ENCODE measurements at places on chromosomes 11 and 22.

GRCh38 chr22:27105142-27106025 is 448.0 kb downstream of the MIAT start:
- DNase-seq, result no peak

DNA sequence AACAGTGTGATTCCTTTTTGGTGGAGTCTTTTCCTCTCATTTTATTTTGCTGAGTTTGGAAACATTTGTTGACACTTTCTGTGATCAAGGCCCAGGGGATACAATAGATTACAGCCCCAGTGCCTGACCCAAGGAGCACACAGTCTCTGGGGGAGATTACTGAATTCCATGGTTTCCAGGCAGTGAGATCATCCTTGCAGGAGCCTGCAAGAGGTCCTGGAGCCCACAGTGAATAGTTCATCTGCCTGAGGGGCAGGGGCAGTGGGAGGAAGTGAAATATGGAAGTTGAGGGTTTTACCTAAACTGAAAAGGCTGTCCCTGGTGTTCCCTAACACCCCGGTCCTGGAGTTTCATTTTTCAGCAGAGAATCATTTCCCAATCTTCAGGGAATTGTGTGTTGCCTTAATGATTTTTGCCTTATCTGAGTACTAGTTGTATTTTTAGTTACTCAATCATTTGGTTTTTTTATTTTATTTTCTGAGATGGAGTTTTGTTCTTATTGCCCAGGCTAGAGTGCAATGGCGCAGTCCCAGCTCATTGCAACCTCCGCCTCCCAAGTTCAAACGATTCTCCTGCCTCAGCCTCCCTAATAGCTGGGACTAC is 7.7 kb downstream of the CCS start:
- no peak for DNase-seq

- DNase-seq, result no peak
Measured at GRCh38 chr11:17811352-17811751, 76.8 kb downstream of the KCNC1 start.

DNA sequence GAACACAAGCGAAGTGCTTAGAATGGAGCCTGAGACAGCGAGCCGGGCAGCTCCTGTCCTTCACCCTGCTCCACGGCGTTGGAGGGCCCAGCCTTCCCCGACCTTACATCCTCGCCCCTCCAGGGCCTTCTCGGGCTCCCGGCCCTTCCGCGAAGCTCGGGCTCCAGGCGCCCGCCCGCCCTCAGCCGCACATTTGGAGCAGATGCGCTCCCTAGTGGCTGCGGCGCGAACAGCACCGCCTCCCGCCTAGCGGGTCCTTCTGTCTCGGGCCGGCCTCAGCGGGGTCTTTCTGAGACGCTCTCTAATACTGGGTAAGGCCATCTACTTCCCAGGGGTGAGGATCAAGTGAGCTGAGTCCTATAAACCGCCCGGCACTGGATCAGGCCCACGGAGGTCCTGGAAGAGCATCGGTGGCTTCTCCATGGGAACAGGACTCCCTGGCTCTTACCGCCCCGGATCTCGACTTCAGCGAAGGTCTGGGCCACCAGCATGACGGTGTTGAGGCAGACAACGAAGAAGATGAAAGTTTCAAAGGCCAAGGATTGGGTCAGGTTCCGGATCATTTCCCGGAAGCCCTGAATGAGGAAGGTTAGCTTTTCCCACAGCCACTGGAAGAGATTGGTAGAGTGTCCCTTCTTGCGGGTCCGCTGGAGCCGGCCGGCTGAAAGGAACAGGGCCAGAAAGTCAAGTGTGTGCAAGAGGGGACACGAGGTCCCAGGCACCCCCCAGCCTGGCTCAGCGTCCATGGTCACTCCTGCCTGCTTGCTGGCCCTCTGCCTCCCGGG is 3.7 kb downstream of the CATSPER1 start:
- DNase-seq, result peak; percentile 67

DNA sequence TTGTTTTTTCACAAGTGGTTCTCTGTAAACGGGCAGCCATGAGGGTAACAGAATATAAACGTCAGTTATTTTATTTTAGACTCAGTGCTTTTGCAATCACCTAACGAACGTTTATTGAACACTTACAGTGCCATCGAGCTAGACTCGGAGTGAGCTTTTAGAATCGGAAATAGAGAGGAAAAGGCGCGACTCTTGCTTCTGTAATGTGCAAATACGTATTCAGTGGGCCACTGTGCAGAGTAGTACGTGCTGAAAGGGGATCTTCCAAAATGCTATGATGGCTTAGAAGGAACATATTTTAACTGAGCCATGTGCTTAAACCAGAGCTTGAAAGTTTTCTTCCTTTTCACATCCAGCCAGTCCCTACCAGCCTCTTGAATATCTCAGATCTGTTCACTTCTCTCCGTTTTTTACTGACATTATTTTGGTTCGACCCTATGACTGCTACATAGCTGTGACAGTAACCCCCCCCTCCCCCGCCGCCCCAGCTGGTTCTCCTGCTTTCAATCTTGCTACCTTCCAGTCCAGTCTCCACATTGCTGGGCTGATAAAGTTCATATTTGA is 468 bp downstream of the DDIAS start:
- no peak for DNase-seq

DNA sequence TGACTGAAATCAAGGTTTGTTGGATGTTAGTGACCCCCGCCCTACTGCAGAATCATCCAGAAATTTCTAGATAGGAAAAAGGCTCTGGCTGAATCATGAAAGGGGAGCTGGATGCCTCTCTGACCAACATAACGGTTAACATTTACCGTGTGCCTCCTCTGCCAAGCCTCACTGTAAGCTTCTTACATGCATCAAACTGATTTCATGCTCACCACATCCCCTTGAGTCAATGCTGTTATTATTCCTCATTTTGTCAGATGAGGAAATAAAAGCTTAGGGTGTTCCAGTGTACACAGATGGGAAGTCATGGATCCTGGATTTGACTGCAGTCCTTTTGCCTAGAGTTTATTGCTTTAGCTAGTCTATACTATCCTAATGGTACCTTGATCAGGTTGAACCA is 5.9 kb upstream of the HMOX1 start:
- DNase-seq, result no peak

DNA sequence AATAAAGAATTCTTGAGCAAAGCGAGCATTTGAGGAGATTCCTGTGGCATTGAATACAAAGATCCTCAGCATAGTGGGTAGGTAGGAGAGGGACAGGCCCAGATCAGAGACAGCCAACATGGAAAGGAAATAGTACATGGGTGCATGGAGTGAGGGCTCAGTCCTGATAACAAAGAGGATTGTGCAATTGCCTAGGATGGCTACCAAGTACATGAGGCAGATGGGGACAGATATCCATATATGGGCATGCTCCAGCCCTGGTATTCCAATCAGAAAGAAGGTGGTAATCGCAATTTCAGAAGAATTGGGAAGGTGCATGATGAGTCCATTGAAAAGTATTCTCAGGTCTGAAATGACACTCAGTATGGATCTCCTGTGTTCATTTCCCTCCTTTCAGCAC is 8.6 kb downstream of the OR51T1 start:
- no peak for DNase-seq

- DNase-seq, result no peak
Measured at GRCh38 chr22:25996669-25997068, 172.6 kb upstream of the SEZ6L start.

DNA sequence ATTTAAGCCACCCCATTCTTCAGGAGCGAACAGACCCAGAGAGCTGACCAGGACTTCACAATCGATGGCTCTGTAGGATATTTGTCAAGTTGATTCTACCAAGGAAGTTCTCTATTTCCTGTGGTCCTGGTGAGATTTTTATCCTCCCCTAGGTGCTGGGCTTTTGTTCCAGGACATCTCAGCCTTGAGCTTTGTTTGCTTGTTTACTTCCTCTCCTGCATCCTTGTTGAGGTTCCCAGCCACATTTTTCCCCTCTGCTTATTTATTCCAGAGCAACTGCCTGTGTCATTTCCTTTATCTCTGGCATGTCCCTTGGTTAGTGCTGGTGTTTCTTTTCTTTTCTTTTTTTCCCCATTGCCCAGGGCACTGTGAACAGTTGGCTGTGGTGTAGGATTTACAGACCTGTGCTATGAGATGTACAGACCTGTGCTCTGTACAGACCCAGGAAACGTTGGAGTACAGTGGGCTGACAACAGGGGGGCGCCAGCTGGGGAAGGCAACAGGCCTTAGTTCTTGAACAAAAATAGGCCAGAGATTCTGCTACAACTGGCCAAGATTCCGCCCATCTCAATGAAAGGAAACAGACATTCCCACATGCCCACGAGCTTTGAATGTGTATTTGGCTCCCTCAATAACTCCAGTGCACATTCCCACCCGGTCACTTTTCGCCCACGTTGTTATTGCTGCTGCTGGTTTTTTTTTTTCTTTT is 235.9 kb upstream of the DDI1 start:
- no peak for DNase-seq

- DNase-seq, result peak; percentile 85
Measured at GRCh38 chr11:60951904-60952741, at the start of gene SLC15A3. Gene SLC15A3 (minus strand): TSS chr11:60952176. CDS start chr11:60951551, 625 bp downstream.

DNA sequence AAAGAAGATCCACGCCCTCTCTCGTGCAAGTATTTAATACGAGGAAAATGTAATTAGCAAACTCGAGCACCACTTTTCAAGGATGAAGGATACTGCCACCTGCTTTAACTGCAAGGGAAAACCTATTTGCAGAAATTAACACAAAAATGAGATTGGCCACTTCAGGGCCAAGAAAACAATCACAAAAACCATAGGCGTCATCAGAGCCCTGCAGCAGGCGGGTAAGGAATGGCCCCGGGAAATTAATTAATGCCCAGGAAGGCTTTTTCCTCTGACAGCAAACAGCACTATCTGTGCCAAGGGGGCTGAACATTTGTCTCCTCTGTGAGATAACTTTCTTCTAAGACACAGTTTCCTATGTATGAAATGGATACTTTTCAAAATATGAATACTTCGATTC is 255.7 kb downstream of the CTTN start:
- DNase-seq, result no peak

DNA sequence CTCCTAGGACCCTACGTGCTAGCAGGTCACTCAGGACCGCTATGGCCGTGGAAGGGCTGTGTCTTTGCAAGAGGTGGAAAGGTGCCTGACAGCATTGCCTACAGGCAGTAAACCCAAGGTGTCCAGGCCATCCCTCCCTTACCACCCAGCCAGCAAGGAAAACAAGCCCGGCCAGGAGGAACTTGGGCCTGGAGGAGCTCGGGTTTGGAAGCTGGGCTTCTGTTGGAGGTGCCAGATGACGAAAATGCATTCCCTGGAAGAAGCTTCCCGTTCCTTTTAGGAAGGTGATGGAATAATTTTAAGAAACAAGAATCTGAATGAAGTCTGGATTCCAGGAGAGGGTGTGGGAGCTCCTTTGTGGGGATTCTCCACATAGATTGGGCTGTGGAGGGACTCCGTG is 23.6 kb downstream of the FBLN1 start:
- DNase-seq, result no peak

DNA sequence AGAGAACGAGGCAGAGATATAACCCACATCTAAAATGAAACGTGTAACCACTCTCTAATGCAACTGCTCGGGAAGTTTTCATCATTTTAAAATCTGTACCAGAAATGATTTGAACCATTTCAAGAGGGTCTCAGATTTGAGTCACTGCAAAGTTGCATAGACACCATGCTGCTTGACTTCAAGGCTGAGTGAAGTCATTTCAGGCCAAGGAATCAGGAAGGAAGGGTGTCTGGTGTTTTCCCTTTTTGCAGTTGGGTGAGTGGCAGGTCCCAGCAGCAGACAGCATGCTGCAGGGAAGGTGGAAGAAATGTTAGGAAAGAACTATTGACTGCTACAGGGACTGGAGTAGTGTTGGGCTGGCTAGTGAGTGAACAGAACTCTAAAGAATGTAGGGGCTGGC is 16.5 kb downstream of the TANGO2 start:
- no peak for DNase-seq

DNA sequence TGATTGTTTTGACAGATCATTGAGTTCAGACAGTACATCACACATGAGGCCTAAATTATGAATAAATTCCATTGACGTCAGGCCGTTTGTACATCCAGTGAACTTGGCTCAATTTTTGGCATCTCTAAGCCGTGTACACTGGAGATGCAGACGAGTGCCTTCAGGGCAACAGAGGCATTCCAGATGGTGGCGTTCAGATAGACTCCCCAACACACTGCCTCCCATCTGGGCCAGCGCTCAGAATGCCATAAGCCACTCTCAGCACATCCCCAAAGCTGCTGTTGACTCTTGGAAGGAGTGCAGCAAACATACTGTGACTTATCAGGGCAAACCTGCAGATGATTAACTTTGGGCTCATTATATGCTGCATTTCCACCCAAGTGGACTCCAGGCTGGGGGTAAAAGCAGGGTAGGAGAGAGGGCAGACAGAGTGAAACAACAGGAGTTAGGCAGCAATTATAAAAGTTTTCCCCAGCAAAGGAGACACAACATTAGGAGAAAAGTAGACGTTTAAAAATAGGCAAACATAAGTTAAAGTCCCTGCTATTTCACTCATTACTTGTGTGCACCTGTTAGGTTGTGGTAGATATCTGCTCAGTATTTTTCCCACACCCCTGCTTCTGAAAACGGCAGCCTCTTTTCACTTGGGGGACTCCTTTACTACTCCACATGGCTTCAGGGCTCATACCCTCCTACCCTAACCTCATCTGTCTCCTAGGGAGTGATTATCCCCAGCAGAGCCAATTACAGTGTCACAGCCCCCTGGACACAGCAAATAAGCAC is 60.2 kb upstream of the PDE3B start:
- no peak for DNase-seq

GRCh38 chr22:39471381-39472141 is 14.7 kb downstream of the MGAT3 start:
- no peak for DNase-seq

DNA sequence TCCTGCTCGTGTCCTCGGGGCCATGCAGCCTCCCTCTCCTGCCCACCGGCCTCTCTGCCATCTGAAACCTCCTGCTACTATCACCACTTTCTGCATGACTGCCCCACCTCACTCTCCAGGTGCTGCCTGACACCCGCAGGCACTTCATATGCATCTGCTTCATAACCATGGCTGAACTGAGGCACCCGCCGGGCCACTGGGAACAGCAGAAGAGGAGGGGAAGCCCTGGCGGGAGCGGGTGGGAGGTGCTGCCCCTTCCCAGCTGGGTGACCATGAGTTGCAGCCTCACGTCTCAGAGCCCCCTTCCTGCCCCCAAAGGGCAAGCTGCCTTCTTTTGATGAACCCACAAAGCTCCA is 21.7 kb upstream of the PICK1 start:
- no peak for DNase-seq

GRCh38 chr11:117816846-117817367 is 7.6 kb downstream of the FXYD2 start:
- peak; percentile 53 for DNase-seq

DNA sequence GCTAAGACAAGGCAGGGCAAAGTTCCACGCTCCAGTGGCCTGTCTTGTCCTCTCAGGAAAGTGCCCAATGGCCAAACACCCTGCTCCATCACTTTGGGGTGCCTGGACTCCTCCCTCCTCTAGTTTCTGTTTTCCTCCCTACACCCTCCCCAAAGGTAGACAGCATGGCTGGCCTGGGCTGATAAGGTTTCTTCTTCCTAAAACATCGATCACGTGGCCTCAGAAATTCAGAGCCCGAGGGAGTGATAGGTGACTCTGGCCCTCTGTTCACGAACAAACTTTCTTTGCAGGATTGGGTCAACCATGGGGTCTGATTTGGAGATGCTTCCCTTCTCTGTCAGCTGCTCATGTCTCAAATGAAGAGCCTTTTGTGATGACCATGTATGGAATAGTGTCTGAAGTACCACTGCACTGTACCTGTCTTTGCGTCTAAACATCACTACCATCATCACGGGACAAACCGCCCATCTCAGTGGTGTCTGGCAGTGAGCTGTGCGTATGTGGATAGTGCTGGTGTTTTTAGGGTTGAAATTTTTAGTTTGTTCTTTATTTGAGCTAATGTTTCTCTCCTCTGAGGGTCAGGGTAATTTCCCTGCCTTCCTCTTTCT is 6.1 kb downstream of the MICAL2 start:
- DNase-seq, result no peak

All from CD4-positive, alpha-beta T cell treated with Interferon gamma for 1 hour (primary cell).